ENCODE measurements at places on chromosomes 4 and X. TPM values are rescaled to one million over a fixed set of nuclear protein-coding genes. Genes with fewer than 3 reads are reported as not detected.

DNA sequence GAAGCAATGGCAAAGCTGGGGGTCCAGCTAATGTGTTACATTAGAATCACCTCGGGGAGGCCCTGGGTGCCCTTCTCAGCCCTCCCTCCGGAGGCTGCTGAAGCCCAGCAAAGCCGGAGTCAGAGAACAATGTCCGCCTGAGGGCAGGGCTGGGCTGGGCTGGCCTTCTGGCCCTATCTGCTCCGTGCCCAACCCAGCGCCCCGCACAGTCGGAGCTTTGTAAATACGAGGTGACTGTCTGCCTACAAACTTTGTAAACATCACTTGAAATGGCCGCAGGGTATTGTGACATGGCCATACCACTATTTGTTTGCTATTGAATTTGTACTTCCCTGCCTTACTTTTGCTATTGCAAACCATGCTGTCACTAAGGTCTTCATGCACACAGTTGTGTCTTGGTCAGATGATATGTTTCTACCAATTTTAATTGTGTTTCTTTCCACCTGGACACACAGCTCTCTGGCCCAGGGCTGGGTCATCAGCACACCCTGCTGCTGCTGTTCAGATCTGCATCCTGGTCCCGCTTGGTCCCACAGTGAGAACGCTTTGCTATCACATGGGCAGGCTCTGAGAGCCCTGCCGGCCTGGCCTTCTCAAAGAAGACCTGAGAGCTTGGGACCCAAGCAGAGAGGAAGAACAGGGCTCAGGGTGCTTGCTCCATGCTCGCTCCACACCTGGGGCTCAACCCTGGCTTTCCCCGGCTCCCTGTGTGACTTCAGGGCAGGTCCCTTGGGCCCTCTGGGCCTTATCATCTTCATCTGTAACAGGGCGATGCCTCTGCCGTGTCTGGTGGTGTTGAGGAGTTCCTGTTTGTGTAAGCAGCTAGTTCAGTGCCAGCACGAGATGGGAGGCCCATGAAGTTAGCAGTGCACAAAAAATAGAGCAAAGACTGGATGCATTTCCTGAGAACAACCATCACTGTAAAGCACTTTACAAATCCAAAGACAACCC is 2.3 kb downstream of the S100P start:
- H3K27ac ChIP-seq, result no peak overlapping the region
- H3K4me3 ChIP-seq, result no peak overlapping the region
- H3K4me1 ChIP-seq, result peaks cover 5% of the 10 kb centered on the region
- DNase-seq, result no peak

DNA sequence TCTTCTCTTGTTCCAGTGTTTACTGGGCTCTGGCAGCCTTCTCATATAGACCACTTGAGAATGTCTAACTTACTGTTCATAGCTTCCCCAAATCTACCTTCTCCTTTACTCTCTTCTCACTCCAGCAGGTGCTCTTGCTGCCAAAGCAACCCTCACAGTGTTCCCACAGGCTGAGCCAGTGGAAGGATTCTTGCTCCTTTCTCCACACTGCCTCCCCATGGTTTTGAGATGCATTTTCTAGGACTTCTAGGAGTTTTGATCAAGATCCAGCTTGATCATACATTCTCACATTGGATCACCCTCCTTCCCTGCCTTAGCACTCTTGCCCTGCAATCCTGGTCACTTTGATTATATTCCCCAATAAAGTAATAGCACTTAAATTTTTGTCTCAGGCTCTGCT is 230.8 kb downstream of the TMEM47 start:
- no peak overlapping the region for H3K27ac ChIP-seq
- no peak overlapping the region for H3K4me3 ChIP-seq
- no peaks in the 10 kb centered on the region for H3K4me1 ChIP-seq
- H3K27me3 ChIP-seq, result no peaks in the 10 kb centered on the region
- no peak for DNase-seq

GRCh38 chr4:2741626-2742025 is 14.5 kb downstream of the TNIP2 start:
- H3K4me3 ChIP-seq, result no peak overlapping the region
- H3K27ac ChIP-seq, result no peak overlapping the region
- no peaks in the 10 kb centered on the region for H3K27me3 ChIP-seq
- H3K36me3 ChIP-seq, result peaks cover 50% of the 10 kb centered on the region
- no peaks in the 10 kb centered on the region for H3K4me1 ChIP-seq
- DNase-seq, result no peak

BRCC3 gene
- total RNA-seq, result 18.5 TPM

INPP4B gene
- total RNA-seq, result 29.4 TPM
